Omental fat pad (tissue), 4 donors: ENCODE measurements at places on chromosomes 3 and 15. TPM values are rescaled to one million over a fixed set of nuclear protein-coding genes. Genes with fewer than 3 reads are reported as not detected.

DNA sequence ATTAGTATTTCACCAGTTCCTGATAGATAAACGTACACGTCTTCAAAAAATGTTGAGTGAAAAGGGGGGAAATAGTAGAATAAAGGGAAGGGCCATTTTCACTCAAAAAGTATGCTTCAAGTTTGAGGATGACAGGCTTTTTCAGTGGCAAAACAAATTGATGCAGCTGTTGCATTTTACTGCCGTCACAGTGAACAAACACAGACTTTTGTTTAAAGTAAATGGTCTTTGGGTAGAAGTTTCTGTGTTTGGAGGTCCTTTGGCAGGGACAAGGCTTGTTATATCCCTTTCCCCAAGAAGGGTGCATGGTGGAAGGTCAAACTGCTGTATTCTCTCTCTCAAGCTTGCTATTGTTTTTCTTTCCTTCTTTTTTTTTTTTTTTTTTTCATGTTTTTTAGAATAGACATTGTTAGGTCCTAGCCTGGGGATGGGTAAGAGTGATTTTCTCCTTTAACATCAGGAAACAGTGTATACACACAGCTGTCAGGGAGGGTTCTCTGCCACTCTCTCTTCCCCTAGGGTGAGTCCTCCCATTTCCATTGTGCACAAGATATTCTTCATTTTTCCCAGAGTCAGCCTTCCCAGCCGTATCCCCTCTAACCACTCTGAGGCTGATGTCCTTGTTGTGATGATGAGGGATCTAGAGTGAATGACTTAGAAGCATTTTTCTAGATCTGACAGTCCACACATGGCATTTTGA lies 6.6 kb upstream of the SUCNR1 start:
- DNase-seq = no peak

Gene GLDN
- 25.1 TPM for total RNA-seq

- no peak for DNase-seq
Measured at GRCh38 chr3:86951322-86951721, 39.6 kb downstream of the VGLL3 start.

DNA sequence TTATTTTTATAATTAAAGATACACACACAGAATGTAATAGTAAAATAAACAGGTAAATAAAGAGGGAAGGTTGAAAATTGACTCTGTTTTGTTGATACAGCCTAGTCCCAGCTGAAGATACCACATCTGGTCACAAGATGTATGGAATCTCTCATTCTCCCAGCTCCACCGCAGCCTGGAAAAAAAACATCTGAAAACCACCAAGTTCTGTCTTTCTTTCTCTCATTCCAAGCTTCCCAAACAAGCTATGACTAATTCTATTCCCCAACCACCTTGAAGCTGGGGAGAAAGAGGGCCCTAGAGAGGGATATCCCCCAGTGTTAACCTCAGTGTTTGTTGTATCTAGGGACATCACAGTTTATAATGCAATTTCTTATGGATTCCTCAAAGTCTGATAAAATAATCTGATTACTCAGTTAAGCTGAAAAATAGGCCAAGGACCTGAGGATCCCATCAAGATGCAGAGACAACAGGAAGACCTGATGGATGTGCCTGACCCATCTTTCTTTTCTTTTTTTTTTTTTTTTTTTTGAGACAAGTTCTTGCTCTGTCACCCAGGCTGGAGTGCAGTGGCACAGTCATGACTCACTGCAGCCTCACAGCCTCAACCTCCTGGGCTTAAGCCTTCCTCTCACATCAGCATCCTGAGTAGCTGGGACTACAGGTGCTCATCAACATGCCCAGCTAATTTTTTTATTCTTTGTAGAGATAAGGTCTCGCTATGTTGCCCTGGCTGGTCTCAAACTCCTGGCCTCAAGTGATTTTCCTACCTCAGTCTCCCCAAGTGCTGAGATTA lies 38.1 kb downstream of the SRGAP3 start:
- no peak for DNase-seq

- DNase-seq = no peak
Measured at GRCh38 chr15:101399431-101399830, 90.1 kb downstream of the PCSK6 start.

DNA sequence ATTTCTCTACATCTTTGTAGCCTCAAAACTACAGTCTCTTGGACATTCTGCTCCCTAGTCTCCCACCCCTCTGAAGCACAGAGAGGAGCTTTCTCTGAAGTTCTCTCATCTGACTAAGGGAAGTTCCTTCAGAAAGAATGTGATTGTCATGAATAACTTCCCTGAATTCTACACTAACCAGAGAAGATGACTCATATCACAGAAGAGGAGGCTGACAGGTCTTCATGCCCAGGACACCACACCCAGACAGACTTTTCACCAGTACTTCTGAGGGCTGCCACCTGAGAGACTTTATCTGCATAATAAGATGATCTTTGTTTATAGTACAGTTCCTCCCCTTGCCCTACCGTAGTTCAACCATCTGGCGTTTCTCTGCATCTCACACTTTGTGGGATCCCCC lies 52.8 kb downstream of the CDIN1 start:
- DNase-seq = no peak

DNA sequence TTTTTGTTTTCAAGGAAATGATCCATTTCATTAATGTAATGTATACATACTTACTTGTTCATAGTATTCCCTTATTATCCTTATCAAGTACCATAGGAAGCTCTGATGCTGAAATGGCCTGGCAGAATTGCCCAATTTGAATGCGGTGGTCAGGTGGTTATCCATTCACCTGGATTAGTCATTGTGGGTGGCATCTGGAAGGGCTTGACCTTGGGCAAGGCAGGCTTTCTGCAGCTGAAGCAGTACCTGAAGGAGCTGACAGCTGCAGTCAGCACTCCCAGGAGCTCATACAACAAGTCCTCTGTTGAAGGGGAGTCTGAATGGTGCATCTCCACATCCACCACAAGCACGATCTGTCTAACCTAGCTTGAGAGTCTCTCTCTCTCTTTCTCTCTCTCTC lies 12.2 kb upstream of the IQCF5 start:
- no peak for DNase-seq

DNA sequence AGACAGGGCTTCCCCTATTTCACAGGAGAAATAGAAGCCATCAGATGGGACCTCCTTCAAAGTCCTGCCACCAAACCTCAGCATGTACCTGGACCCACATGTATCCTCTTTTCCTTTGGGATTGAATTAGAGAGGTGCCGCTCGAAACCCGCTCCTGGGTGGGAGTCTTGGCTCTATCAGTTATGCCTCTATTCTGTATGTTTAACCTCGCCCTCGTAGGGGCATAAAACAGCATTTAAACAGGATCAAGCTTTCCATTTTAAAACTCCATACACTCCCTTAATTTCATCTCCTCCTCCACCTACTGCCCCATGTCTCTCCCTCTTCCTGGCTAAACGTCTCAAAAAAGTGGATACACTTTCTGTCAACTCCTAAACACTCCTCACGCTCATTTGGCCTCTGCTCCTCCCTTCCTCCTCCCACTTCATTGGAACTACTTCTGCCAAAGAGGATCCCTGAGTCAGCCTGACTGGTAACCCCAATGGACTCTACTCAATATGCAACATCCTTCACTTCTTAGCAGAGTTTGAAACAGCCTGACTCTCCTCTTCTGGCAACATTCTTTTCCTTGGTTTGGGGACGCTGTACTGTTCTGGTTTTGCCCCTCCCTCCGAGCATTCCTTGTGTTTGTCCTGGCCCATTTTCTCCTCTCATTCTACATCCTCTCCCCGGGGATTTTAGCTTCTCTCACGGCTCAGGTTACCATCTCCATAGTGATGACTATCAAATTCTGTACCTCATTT lies 23.0 kb upstream of the MUC20 start:
- no peak for DNase-seq

Gene CNOT10
- 10.3 TPM for total RNA-seq

GRCh38 chr3:45583021-45583851 lies 11.3 kb upstream of the LIMD1 start:
- no peak for DNase-seq

Gene RBP2
- not detected for total RNA-seq

DNA sequence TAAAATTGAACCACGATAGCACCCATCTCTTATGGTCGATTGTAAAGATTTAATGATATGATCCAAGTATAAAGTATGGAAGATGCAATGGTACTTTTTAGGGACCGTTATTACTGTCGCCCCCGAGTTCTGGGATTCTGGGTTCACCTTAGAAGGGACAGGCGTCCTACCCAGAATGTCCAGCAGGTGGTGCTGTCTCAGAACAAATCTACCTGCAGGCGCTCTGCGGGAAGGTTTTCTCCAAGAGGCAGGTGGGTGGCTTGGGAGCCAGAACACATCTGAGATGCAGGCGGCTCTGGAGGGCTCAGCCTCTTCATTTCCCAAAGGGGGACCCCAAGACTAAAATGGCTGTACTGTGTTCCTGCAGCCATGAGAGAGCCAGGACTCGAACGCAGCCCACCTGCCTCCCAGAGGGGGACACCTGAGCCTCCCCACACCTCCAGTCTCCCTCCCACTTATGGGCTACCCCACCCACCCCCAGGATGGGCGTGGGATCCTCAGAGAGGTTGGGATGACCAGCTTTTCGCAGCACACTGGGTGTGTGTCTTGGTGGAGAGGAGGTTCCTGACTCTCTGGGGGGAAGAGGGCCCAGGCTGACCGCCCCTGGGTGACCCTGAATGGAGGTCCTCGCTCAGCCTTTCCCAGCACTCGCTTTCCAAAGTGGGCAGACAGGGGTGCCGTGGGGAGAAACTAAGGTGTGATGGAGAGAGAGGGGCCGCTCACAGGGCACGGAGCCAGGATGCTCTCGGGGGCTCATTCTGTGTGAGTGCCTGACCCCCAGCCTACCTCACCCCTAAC lies 28.1 kb upstream of the CORO2B start:
- DNase-seq = peak; percentile 98

Gene GAP43
- total RNA-seq = not detected

DNA sequence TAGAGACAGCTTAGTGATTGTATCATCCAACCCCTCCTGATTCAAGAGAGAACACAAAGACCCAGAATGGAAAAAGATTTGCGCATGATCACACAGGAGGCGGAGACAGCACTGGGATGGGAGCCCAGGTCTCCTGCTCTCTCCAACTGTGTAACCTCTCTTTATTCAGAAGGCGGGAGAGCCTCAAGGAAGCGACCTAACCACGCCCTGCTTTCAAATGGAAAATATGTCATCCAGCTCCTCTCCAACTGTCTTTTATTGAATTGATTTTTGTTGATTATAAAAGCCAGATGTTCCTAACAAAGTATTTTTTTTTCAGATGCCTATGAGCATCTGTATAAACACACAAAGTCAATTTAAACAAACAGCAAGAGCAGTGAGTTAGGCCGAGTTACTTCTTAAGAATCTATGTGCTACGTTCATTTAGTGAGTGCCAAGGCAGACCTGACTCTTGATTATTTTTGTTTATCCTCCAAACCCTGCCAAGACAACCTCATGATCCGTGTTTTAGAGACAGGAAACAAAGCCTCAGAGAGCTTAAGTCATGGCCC lies 74.5 kb downstream of the BFSP2 start:
- DNase-seq = no peak

GRCh38 chr3:32384938-32385337 lies 6.7 kb upstream of the CMTM7 start:
- no peak for DNase-seq

DNA sequence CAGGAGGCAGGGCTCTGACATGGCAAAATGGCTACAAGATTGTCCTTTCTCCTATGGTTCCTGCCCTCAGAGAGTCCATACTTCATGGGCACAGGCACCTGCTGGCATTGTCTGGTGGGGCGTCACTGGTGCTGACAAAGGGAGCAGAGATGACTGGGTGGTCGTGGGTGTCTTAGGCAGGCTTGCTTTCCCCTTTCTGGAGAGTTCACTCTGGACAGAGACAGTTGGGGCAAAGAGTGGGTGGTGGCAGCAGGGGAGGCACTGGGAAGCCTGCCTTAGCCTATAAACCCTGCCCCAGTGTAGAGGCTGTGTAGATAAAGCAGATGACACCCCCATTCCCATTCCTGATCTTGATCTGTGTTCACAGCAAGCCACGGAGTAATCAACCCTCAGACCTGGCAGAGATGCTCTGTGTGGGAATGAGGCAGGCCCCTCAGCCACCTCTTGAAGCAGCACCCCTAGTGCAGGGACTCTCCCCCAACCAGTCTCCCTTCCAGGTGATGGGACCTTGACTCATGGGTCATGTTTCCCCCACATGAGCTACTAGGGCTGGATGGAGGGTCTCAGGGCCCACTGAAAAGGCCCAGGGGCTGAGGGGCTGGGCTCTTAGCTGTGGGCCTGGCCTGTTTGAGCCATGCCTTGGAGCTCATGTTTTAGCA lies 20.7 kb upstream of the DOCK3 start:
- DNase-seq = no peak

DNA sequence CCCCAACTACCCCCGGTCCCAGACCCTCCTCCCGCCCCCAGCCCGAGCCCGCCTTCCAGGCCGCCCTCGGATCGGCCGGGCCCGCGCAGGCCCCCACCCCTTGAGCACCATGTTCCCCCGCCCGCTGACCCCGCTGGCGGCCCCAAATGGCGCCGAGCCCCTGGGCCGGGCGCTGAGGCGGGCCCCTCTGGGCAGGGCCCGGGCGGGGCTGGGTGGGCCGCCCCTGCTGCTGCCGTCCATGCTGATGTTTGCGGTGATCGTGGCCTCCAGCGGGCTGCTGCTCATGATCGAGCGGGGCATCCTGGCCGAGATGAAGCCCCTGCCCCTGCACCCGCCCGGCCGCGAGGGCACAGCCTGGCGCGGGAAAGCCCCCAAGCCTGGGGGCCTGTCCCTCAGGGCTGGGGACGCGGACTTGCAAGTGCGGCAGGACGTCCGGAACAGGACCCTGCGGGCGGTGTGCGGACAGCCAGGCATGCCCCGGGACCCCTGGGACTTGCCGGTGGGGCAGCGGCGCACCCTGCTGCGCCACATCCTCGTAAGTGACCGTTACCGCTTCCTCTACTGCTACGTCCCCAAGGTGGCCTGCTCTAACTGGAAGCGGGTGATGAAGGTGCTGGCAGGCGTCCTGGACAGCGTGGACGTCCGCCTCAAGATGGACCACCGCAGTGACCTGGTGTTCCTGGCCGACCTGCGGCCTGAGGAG lies 472 bp downstream of the CHST14 start:
- DNase-seq = no peak

- DNase-seq = no peak
Measured at GRCh38 chr3:142866841-142867631, 21.8 kb downstream of the PCOLCE2 start.

- no peak for DNase-seq
Measured at GRCh38 chr15:50506121-50506520, 40.3 kb downstream of the USP50 start.

Gene MYLK
- total RNA-seq = 52.6 TPM

Gene ROPN1
- total RNA-seq = not detected

DNA sequence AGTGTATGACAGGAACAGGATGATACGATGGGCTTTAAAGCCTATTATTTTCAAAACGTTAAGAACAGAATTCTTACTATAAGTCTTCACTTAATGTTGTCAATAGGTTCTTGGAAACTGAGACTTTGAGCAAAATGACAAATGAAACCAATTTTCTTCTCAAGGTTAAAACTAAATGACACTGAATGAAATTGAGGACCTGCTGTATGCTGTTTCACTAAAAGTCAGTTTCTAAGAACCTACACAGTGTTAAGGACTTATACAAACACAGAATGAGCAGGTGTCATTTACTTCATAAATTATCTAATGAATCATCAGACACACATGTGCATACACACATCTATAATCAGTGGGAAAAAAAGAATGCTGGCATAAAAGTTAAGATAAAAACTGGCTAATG lies 106.9 kb downstream of the RFTN1 start:
- no peak for DNase-seq

- no peak for DNase-seq
Measured at GRCh38 chr3:38969317-38970235, 82.2 kb downstream of the SCN11A start.
